ENCODE measurements at places on chromosomes 7 and 10.

- DNase-seq = no peak
Observed at GRCh38 chr10:58064714-58065528, 202.8 kb downstream of the IPMK start.

DNA sequence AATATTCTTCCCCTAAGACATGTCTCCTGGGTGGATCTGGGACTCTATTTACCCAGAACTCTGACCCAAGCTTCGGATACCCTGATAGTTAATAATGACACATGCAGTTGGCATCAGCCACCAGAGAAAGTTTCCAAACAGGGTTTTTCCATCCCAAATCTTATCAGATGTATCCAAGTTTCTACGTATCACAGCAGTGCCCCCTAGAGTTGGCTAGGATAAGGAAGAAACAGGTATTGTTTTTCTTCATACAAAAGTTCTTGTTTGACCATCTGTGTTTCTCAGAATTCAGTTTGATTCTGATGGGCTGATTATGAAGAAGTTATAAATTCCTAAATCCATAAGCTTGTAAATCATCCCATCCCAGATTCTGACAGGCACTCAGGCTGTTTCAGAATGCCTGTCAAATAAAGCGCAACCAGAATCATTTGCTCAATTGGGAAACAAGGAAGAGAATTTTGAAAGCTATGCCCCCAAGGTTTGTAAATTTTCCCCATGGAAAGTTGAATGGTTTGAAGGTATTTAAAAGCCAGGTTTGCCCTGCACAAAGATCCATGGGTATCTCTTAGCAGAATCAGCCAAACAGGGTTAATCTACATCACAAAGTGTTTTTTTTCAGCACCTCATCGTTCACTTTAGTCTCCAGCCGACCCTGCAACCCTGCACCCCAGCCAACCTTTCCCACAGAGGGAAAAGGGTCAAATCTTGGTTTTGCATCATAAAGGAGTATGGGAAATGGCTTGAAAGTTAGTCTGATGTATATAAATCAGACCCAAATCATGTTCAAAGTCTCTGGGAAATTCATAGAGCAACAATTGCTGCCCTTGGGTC lies 47.4 kb downstream of the NRAP start:
- no peak for DNase-seq

GRCh38 chr7:84162125-84162524 lies 32.5 kb downstream of the SEMA3A start:
- DNase-seq = no peak

- DNase-seq = no peak
Observed at GRCh38 chr10:77637532-77638320, at the start of gene KCNMA1. KCNMA1 (minus strand) TSS chr10:77637808.

DNA sequence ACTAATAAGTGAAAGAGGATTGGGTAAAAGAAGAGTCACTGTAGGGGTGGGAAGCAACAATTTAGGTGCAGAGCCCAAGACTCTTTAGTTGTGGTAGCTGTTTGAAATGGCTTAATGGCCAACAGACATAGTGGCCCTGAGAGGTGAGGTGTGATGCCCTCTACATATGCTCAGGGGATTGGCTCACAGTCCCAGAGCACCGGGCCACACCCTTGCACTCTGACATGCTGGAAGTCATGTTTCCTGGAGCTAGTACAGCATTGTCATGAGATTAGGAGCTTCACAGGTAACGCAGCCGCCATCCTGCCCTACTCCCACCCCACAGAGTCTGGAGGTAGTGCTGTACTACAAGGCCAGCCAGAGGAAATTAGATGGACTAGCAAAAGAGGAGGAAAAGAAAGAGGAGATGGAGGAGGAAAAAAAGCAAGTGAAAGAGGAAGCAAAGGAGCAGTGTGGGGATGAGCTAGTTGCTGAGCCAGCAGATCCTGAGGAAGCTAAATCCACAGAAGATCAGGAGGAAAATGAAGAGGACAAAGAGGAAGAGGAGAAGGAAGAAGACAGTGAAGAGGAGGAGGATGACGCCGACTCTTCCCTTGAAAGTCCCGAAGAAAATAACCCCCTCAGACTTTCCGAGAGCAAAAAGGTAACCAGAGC lies 14.8 kb upstream of the FLNC start:
- no peak for DNase-seq

Data from cortex of kidney (tissue), 1 donor.